ENCODE measurements at places on chromosomes 7 and 10. TPM values are rescaled to one million over a fixed set of nuclear protein-coding genes. Genes with fewer than 3 reads are reported as not detected.

ADAM12 gene
- 6.7 TPM for total RNA-seq

PLXDC2 gene
- 25.3 TPM for total RNA-seq

HOXA2 gene
- total RNA-seq, result 0.38 TPM

SERPINE1 gene
- 2.4 TPM for total RNA-seq

EFCAB10 gene
- not detected for total RNA-seq

FMC1 gene
- 32.3 TPM for total RNA-seq

HKDC1 gene
- total RNA-seq, result not detected

GPR26 gene
- not detected for total RNA-seq

GRID2IP gene
- 0.08 TPM for total RNA-seq

PI4K2A gene
- 12.1 TPM for total RNA-seq

SYT15 gene
- total RNA-seq, result 4.9 TPM

ZNF735 gene
- total RNA-seq, result not detected

SEC61A2 gene
- 11.4 TPM for total RNA-seq

MEIG1 gene
- not detected for total RNA-seq

AMZ1 gene
- total RNA-seq, result 0.34 TPM

HMX3 gene
- not detected for total RNA-seq

PDK4 gene
- total RNA-seq, result 528 TPM

Data from left cardiac atrium (tissue), 4 donors.